ENCODE measurements at places on chromosomes 7 and 10.

GRCh38 chr10:15188603-15189002 is 20.1 kb upstream of the NMT2 start:
- DNase-seq = no peak

DNA sequence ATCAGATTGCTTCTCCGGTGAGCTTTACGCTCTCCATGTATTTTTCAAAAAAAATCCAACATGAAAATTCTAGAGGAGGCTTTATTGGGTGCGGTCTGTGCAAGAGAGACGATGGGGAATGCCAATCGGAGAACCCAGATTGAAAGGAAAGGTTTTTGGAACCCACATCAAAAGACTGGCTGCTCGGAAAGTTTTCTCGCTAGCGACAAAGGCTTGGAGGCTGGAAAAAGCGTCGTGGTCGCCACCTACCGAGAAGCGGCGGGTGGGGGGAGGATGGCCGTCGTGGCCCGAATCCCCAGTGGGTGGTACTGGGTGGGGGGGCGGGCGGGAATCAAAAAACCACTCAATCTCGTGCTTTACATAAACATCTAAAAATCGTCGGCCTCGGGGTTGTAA is 1.1 kb upstream of the GTF2I start:
- DNase-seq = peak; percentile 52

GRCh38 chr10:69715899-69716606 is 85.7 kb upstream of the COL13A1 start:
- DNase-seq = no peak

GRCh38 chr7:78134256-78134655 is 335.7 kb downstream of the PHTF2 start:
- peak; percentile 47 for DNase-seq

DNA sequence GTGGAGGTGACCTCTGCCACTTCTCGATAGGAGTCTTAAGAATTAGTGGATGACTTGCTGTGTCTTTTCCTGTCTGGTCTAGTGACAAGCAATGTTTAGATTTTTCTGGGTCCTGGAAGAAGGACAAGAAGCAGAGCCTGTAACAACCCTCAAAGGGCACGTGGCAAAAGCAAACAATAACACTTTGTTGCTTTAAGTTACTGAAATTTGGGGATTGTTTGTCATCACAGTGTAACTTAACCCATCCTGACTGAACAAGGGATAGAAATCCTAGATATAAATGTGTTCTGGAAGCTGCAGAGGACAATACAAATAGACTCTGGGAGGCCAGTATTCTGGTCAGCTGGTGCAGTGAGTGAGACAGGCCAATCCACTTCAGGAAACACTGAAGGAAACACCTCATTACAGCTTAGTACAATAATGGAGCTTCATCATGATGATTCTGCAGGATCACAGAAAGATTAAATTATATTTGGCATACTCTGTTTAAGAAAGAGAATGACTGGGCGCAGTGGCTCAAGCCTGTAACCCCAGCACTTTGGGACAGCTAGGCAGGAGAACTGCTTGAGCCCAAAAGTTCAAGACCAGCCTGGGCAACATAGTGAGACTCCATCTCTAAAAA is 23.3 kb downstream of the ENKUR start:
- DNase-seq = no peak

DNA sequence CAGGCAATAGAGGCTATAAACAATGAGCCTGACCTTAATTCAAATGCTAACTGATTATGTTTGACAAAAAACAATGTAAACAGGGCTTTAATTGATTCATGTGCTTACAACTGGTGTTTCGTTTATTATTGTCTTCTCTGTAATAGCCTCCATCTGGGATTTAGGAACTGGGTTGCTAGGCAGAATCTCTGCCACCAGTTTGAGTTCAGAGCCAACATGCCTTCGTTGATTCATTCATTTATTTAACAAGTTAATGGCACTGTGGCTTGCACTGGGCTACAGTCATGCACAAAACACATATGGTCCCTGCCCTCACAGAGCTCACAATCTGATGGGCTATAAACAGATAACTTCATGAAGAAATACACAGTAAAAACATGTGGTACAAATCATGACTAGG is 19.6 kb upstream of the CDHR3 start:
- DNase-seq = no peak

DNA sequence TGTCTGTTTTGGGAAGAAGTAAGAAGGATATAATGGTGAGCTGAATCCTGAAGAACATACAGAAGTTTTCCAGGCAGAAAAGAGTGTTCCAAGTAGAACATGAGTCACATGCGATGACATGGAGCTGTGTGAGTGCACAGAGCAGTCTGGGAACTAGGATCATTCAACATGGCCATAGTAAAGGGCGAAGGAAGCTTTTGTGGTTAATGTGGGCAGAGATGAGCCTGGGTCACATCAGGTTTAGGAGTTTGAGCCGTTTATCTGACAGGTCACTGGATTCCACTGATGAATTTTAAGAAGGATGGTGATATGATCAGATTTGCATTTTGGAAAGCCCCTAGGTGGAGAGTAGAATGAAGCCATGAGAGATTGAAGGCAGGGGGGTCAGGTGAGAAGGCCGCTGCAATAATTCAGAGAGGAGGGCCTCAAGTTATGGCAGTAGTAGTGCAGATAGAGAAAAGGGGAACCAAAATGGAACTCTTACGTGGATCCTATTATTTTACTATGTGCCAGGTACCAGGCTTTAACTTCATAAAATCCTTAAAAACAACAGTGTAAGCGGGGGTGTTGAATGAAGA is 171.3 kb downstream of the RNLS start:
- DNase-seq = no peak

DNA sequence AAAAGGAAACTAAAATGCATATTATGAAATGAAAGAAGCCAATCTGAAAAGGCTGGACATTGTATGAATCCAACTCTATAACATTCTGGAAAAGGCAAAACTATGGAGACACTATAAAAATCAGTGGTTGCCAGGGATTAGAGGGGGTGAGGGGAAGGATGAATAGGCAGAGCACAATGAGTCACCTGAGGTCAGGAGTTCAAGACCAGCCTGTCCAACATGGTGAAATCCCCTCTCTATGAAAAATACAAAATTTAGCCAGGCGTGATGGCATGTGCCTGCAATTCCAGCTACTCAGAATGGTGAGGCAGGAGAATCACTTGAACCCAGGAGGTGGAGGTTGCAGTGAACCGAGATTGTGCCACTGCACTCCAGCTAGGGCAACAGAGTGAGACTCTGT is 324.8 kb upstream of the PHYHIPL start:
- no peak for DNase-seq

- no peak for DNase-seq
Measured at GRCh38 chr10:96719850-96720421, 378 bp downstream of the PIK3AP1 start.

DNA sequence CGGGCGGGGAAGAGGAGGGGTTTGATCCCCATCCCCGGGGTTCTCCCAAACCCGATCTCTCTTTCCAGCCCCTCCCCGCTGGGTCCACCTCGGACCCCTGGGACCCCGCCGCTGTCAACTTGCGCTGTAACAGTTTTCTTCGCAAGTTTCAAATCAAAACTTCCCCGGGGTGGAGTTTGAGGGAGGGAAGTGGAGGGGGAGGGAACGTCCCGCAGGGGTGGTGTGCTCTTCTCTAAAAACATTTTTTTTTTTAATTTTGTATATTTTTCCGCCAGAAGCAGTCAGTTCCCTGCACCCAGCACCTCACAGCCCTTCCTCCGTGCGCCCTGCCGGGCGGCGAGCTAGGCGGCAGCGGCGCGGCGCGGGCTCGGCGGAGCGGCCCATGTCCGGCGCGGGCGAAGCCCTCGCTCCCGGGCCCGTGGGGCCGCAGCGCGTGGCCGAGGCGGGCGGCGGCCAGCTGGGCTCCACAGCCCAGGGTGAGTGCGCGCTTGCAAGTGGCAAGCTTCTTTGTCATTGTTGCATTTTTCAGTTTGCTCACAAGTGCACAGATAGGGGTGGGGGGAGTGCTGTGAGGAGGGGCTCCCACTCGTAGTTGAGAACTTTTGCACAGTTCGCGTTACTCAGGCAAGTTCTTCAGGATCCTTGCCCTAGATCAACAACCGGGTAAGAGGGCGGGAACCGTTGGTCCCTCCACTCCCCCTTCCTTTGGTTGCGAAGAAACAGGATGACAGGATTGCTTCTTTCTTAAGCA is 933 bp downstream of the MDFIC start:
- DNase-seq = no peak

DNA sequence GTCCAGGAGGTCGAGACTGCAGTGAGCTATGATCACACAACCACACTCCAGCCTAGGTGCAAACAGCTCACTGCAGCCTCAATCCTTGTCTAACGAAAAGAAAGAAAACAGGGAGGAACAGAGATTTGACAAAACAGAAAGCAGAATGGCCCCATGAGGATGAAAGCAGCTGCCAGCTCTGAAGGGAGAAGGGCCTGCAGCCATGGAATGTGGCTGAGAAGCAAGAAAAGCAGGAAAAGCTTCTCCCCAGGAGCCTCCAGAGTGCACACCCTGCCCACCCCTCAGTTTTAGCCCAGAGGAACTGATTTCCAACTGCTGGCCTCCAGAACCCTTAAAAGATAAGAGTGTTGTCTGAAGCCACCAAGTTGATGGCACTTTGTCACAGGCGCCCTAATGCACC is 13.0 kb downstream of the ESYT2 start:
- no peak for DNase-seq

GRCh38 chr10:50554995-50555568 is 68.7 kb downstream of the SGMS1 start:
- no peak for DNase-seq

DNA sequence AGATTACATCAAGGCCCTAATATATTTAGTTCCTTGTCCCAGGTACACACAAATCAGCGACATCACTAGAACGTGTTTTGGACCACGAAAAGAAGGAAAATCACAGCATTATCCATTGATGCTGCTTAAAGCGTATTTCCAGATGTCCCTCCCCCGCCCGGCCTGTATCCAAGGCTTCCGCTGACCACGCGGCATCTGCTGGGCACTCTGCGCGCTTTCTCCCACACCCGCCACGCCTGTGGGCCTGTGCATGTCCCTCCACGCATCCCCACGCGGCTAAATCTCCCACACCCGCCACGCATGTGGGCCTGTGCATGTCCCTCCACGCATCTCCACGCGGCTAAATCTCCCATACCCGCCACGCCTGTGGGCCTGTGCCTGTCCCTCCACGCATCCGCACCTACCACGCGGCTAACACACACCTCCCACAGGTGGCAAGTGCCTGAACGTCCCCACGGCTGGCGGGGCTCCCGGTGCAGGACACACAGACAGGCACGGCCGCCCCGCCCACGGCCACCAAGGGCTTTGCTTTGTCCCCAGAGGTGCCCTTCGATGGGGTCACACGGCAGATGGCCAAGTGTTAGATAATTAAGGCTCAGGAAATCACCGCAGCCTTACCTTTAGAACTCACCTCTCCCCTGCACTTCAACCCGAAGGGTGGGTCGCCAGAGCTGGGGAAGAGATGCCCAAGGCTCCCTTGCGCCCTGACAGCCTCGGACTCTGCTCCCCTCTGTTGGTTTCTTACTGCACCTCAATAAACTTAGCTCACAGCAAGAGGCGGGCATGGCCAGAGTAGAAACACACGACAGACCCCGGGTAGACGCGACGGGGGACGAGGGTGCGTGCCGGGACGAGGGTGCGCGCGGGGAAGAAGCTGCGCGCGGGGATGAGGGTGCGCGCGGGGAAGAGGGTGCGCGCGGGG is 49.5 kb downstream of the DIP2C start:
- no peak for DNase-seq

DNA sequence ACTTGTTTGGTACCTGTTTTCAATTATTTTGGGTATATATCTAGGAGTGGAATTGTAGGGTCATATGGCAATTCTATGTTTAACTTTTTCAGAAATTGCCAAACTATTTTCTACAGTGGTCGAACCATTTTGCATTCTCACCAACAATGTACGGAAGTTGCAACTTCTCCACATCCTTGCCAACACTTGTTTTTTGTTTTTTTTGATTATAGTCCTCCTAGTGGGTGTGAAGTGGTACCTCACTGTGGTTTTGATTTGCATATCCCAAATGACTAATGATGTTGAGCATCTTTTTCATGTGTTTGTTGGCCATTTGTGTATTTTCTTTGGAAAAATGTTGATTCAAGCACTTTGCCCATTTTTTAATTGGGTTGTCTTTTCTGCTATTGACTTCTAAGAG is 122.1 kb downstream of the RPS24 start:
- no peak for DNase-seq

- no peak for DNase-seq
Measured at GRCh38 chr10:52965938-52966401, 193.4 kb upstream of the MBL2 start.

GRCh38 chr10:31622978-31623377 is 304.0 kb downstream of the ZEB1 start:
- DNase-seq = no peak

DNA sequence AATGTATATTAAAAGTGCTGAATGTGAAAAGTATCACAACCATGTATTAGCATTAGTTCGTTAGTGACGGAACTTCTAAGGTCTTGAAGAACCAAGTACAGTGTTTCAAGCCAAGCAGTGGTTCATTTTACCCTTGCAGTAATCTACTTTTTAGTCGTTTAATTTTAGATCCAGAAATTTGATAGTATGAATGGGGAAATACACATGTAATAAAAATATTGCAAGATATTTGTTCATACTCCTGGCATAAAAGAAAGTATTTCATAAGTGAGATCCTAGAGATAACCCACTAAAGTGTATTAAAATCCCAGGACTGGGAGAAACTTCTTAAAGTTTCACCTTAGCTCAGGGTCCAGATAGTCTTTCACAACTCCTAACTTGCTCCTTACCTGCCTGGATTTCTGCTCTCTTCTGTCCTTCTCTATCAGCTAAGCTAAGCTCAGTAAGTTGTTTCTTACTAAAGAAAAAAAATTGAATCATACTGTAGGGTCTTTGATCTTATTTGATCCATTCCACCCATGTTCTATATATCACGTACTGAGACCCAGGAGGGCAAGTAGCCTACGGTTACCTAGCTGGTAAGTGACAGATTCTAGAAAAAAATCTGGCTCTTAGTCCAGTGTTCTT is 1.5 kb downstream of the BCAP29 start:
- DNase-seq = no peak
